ENCODE measurements at places on chromosomes 3 and 15.

- DNase-seq: no peak
These were observed 170.2 kb upstream of the PRICKLE2 start for GRCh38 chr3:64395490-64395889.

GRCh38 chr3:124260206-124260915, 268.4 kb upstream of the ROPN1 start:
- DNase-seq: no peak

DNA sequence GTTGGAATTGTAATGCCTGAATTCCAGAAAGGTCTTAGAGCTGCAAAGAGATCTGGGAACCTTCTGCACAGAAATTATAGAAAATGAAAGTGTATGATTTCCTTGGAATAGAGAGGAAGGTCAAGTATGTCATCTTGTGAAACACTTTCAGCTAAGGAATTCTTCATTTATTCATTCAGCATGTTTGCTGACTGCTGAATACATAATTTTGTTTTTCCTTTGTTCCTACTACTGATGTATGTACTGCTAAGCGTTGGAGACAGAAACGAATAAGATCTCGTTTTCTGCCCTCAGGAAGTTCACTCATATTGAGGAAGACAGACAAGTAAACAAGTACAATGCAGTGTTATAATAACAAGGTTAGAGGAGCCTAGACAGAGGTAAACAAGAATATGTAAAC, 14.3 kb upstream of the IL20RB start:
- no peak for DNase-seq

GRCh38 chr3:144055604-144056003, 84.0 kb downstream of the DIPK2A start:
- no peak for DNase-seq

DNA sequence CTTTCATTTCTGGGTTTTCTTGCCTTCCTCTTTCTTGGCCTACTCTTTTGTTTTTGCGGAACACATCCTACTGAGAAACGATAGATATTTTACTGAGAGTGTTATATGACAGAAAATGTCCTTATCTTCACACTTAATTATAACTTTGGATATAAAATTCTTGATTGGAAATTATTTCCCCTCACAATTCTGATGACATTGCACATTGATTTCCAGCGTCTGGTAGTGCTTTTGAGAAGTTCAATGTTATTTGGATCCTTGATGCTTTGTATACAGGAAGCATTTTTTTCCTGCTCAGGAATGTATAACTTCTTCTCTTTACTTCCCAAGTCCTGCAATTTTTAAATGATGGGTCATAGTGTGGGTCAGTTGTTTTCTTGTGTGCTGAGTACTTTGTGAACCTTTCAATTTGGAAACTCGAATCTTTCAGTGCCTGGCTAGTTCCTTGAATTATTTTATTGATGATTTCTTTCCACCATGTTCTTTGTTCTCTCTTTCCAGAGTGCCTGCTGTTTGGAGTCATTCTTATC, 183.9 kb downstream of the PDCD6IP start:
- DNase-seq: no peak

GRCh38 chr3:50331364-50331907, 3.4 kb upstream of the TUSC2 start:
- no peak for DNase-seq

GRCh38 chr3:189621948-189622603, 9.1 kb upstream of the TP63 start:
- DNase-seq: no peak

DNA sequence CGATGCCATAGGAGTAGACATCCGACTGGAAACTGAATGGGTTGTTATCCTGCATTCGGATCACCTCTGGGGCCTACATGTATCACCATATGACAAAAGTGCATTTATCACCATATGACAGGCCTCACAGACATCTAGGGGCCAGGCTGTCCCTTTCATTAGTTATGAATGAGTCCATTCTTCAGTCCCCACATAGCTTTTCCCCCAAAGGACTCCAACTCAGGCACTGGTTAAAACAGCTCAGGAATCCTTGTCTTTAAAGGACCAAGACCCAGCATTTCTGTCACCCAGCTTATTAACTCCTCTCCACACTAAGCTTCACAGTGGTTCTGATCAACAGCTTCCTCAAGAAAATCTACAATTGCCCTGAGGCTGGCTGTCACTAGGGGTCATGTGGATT, 28.3 kb downstream of the MKRN2 start:
- no peak for DNase-seq

- DNase-seq: no peak
These were observed 80.8 kb downstream of the NR2F2 start for GRCh38 chr15:96411056-96412031.

DNA sequence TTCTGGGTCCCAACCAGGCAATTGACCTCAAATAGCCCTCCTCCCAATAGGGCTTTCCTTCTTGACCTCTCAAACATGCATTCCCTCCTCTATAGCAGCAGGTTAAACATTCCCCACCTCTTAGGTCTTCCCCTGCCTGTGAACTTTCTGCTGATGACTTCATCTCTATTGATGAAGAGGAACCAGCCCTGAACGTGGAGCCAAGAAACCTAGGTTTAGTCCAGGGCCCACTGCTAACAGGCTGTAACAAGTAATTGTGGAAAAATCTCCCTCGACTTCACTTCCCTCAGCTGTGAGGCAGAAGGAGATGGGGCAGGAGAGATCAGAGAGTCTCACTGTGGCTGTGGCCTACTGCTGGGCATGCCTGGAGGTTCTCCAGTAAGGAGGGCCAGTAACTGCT, 24.7 kb downstream of the ILDR1 start:
- DNase-seq: no peak

DNA sequence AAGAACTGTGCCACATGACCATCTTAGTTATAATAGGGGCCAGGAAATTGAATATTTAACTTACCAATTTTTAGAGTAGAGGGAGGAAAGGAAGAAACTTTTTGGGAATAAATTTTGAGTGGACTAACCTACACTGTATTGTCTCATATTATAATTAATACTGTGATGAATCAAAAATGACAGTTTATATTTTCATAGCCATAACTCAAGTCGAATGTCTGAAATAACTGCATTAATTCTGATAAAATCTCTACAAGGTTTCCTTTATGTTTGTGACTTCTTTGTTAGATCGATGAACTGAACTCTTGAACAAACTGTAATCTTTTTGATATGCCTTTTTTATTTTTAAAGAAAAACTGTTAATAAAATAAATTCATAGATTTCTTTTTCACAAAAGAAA, 132.8 kb upstream of the DPH6 start:
- DNase-seq: no peak

DNA sequence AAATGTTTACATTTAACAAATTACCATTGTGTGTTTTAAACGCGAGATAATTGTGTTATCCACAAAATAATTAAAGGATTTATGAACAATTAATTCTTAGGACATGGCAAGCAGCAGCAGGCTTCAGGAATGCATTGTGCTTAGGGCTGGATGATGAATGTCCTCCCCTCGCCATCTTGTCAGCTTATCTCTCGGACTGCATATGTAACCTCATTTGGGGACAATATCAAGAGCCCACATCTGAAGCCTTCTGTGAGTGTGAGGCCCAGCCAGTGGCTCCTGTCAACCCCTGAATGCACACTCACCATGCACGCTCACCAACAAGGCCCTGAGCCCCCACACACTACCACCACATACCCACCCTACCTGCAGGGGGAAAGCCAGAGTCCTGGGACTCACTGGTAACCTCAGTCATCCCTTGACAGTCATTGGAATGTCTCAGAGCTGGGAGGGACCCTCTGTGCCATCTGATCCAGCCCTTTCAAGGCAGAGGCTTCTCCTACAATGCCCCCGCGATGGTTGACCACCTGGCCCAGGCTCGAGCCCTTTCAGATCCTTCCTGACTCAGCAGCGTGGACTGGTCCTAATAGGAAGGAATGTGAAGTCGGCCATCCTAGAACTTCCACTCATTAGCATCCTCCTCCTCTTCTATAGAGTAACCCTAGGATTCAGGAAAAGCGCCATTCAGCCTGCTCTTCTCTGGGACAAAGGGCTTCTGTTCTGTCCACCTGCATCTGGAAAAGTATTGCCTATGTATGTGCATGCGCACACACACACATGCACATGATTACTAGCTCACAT, 38.2 kb downstream of the MRPL46 start:
- DNase-seq: no peak

DNA sequence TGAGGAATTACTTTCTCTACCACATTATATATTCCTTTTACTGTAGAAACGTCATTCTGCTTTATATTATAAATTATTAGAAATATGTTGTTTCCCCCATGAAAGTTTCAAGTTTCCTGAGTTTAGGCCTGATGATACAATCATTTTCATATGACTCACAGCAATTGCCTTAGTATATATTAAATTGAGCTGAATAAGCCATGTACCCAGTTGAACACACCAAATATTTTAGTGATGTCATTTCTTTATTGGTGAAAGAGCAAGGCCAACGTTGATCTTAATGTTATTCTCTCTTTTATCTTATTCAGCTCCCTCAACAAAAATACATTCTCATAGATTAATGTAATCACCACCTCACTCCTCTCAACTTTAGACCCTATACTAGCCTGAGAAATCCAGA, 30.8 kb downstream of the B3GNT5 start:
- DNase-seq: no peak

- DNase-seq: no peak
These were observed 20.5 kb upstream of the LIMD1 start for GRCh38 chr3:45574067-45574494.

DNA sequence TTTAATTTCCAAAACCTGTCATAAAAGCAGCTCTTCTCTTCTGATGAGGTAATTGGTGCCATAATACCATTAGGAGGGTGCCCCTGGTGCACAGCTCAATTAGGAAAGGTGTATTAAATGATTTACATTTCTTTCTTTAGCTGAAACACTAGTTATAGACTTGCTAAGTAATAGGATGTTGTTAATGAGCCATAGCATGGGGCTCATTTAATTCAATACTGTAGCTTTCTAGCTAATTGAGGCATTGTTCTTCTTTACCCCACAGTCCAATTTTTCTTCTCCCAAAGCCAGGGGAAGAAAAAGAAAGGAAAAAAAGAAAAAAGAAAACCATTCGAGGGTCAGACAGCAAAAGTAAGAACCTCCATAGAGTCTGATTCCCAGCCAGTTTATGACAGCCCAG, 164.0 kb upstream of the HES1 start:
- no peak for DNase-seq

DNA sequence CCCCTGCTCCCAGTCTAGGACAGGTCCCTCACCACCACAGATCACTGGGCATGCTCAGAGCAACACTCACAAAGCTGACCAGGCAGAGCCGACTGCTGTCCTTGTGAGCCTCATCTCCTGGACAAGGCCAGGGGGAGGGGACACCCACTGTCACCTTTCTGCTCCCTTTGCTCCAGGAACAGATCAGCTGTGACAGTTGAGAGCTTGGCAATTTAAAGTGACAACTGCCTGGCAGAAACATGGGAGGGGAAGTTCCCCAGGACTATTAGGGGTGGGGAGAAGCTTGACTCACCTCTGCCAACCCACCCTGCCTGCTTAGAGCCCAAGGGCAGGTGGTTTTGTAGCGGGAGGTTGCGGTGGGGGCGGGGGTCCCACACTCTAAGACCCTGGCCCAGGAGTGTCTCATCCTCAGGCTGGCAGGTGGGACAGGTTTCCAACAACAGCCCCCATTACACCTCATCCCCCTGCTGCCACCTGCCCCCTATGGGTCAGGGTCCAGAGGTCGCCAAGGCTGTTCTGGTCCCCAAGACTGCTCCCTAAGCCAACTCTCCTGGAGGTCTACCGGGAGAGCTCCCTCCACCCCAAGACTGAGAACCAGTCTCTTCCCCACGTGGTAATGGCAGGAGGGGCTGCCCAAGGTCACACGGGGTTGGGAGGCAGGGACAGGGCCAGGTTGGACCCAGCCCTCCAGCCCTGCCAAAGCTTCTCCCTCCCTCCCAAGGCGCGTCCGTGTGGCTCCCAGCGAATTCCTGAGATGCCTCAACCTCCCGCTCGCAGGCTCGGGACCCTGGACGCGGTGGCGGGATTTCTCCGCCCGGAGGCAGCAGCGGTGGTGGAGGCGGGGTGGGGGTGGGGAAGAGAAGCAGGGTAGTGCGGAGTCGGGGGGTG, 80.4 kb downstream of the IQSEC1 start:
- no peak for DNase-seq

- DNase-seq: no peak
These were observed 31.1 kb upstream of the CCDC174 start for GRCh38 chr3:14620512-14620911.

DNA sequence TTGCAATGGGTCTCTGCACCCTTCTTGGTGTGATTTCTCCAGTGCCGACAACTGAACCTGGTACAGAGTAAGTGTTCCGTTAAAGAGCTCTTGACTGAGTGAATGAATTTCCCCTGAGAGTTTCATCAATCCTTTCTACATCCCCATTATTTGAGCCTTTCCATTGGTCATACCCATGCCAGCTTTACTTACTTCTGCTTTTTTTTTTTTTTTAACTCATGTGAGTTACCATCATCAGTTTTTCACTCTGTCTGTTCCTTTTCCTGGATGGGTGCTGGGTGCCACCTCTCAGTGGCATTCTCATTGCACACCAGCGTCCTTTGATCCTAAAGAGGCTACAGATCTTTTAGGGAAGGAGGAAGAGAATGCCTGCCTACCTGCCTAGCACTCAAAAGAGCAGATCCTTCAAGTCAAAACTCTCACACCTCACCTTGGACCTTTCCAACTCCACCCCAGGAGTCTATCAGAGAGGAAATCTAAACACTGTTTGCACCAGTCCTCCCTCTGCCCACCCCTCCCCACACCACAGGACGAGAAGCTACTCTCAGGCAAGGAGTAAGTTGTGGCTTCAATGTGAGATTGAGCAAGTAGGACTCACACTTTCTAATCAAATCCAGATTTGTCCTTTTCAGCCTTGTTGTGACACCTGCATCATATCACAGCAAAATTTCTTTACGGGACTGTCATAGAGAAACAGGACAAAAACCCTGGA, 13.1 kb upstream of the USP3 start:
- DNase-seq: no peak

- no peak for DNase-seq
These were observed 117.5 kb upstream of the PPP2R3A start for GRCh38 chr3:135848051-135848450.

- DNase-seq: no peak
These were observed 34.5 kb downstream of the FEM1B start for GRCh38 chr15:68311859-68312557.

- DNase-seq: no peak
These were observed 1.4 kb downstream of the POLG start for GRCh38 chr15:89333011-89333860.

DNA sequence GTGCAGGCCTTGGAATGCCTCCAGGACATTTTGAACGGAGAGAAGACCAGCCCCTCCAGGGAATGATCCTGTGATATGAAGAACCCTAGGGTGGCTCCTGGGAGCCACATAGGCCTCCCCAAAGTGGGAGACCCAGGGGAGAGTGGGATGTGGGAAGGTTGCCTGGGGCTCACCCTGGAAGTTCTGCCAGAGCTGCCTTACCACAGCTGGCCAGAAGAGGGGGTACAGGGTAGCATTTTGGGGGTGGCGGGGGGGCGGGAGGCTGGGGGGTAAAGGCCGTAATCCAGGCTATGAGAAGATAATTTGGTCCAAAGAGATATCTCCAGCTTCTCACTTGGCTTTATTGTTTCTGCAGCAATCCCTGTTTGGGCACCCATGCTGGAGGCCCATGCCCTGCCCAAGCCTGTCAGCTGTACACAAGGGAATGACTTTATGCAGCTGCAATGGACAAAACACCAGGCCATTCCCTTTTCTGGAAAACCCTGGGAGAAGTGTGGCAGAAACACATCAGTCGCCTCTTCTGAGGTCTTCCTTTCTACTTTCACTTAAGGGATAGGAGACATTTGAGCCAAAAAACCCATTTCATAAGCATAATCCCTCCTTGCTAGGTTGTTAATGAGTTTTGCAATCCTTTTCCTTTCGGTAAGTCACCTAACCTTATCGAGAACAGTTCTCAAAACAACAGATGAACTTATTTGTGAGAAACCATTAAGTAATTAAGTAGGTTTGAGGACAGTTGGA, 11.0 kb upstream of the MUSTN1 start:
- DNase-seq: no peak

GRCh38 chr3:146557745-146558144, 13.3 kb upstream of the PLSCR1 start:
- no peak for DNase-seq
